ENCODE measurements at places on chromosomes 11 and 22. TPM values are rescaled to one million over a fixed set of nuclear protein-coding genes. Genes with fewer than 3 reads are reported as not detected.

CATSPER1 gene
- total RNA-seq: not detected

TRIM48 gene
- total RNA-seq: not detected

SLC22A25 gene
- total RNA-seq: not detected

C11orf65 gene
- 0.95 TPM for total RNA-seq

OR51I1 gene
- not detected for total RNA-seq

SLCO2B1 gene
- total RNA-seq: not detected

C11orf87 gene
- total RNA-seq: not detected

BRD1 gene
- total RNA-seq: 86.4 TPM

ZNF214 gene
- total RNA-seq: not detected

GRCh38 chr22:50733521-50734342 lies 4.3 kb upstream of the ACR start:
- no peak overlapping the region for H3K27ac ChIP-seq
- DNase-seq: no peak
- H3K36me3 ChIP-seq: no peaks in the 10 kb centered on the region
- no peak overlapping the region for H3K4me3 ChIP-seq

DNA sequence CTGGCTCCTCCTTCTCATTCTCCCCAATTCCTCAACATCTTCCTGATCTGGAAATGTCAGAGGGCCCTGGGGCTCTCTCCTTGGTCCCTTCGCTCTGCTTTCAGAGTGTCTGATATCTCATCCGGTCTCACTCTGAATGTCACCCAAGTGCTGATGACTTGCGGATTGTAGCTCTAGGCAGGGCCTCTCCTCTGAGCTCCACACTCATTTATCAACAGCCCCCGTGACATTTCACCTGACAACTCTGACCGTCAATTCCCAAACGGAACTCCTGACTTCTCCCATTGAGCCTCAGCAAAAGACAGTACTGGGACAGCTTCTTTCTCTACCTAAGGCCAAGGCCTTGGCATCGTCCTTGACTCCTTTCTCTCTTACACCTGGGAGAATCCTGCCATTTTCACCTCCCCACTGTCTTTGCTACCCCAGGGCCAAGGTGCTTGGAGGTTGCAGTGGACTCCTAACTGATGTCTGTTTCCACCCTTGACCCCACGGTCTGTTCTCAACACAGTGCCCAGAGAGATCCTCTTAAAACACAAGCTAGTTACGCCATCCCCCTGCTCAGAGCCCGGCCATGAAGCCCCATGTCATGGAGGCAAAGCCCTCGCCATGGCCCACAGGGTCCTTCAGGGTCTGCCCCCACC lies 57.5 kb upstream of the THY1 start:
- no peaks in the 10 kb centered on the region for H3K36me3 ChIP-seq
- no peak for DNase-seq
- H3K4me1 ChIP-seq: peaks cover 4% of the 10 kb centered on the region
- no peak overlapping the region for H3K4me3 ChIP-seq

DNA sequence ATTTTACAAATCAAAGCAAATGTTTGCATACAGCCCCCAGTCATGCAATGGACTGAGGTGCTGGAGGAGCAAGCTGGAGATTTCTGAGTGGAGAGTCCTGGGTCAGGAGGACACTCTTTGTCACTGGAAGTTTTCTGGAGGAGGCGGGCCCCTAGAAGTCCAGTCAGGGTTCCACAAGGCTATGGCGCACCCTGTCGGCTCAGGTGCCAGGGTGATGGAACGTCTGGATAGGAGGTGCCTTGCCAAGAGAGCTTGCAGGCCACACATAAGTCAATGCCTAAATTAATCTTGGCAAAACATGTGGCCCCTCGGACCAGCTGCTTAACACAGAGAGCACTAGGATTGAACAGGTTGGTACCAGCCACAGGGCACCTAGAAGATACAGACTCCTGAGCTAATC lies 174.7 kb upstream of the CADM1 start:
- H3K27me3 ChIP-seq: peaks cover 12% of the 10 kb centered on the region
- DNase-seq: no peak
- no peak overlapping the region for H3K27ac ChIP-seq
- H3K36me3 ChIP-seq: no peaks in the 10 kb centered on the region
- no peaks in the 10 kb centered on the region for H3K4me1 ChIP-seq

DNA sequence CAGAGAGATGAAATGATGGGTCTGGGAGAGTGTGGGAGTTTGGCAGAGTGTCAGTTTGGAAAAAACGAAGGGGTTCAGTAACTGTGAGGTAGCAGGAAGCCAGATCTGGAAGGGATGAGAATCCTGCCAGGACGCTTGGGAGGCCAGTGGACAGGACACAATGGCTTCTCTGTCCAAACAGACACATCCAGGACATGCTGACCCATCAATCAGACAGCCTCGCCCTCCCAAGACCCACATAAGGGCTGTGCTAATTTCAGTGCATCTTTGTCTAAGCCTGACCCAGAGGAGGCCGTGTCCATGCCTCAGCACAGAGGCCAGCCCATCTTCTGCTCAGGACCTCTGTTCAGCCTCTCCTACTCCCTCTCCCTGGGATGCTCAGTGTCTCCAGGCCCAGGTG lies 576.5 kb upstream of the B3GAT1 start:
- H3K4me1 ChIP-seq: no peaks in the 10 kb centered on the region
- no peaks in the 10 kb centered on the region for H3K36me3 ChIP-seq
- H3K27me3 ChIP-seq: no peaks in the 10 kb centered on the region
- no peak for DNase-seq

GRCh38 chr11:127307700-127308099 lies 307.1 kb upstream of the KIRREL3 start:
- H3K4me1 ChIP-seq: no peaks in the 10 kb centered on the region
- no peak overlapping the region for H3K27ac ChIP-seq
- no peaks in the 10 kb centered on the region for H3K36me3 ChIP-seq
- H3K4me3 ChIP-seq: no peak overlapping the region

DNA sequence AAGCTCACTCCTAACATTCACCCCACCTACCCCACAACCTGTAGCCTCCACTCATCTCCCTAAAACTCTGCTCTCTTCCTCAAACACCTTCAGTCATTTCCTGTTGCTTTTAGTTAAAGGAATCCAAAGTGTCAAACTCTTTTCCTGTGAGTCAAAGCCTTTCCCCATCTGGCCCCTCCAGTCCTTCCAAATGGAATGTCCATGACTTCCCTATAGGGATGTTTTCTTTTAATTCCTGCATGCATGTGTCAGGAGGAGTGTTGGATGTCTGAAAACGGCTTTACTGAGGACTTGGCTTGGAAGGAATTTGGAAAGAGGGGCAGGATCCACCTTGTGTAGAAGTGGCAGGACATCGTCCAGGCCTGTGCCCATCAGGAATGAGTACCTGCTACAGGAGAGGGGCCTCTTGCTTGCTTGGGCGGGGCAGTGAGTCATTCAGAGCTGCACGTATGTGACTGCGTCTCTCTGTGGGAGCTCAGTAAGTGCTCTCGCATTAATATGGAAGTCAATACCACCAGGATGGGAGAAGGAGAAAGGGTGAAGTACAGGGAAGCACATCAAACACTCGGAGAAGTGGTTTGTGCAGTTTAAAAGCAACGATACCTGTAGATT lies 491.9 kb downstream of the OPCML start:
- no peak overlapping the region for H3K4me3 ChIP-seq
- no peaks in the 10 kb centered on the region for H3K4me1 ChIP-seq
- no peak overlapping the region for H3K27ac ChIP-seq
- H3K36me3 ChIP-seq: no peaks in the 10 kb centered on the region

GRCh38 chr22:50531546-50531961 lies 1.7 kb upstream of the TYMP start:
- H3K4me1 ChIP-seq: peaks cover 56% of the 10 kb centered on the region
- peak; percentile 57 for DNase-seq
- peak overlapping the region; percentile 91 for H3K4me3 ChIP-seq
- no peaks in the 10 kb centered on the region for H3K27me3 ChIP-seq
- no peaks in the 10 kb centered on the region for H3K36me3 ChIP-seq

- H3K4me1 ChIP-seq: peaks cover 27% of the 10 kb centered on the region
- no peak for DNase-seq
- peak overlapping the region; percentile 92 for H3K4me3 ChIP-seq
Observed at GRCh38 chr22:29768052-29768693, 1.0 kb downstream of the UQCR10 start.

- no peaks in the 10 kb centered on the region for H3K27me3 ChIP-seq
- no peak overlapping the region for H3K27ac ChIP-seq
- H3K4me1 ChIP-seq: no peaks in the 10 kb centered on the region
- H3K36me3 ChIP-seq: no peaks in the 10 kb centered on the region
- no peak overlapping the region for H3K4me3 ChIP-seq
Observed at GRCh38 chr11:75939992-75940391, 125.0 kb downstream of the UVRAG start.

- H3K4me1 ChIP-seq: no peaks in the 10 kb centered on the region
- no peaks in the 10 kb centered on the region for H3K36me3 ChIP-seq
- H3K27ac ChIP-seq: no peak overlapping the region
- no peak for DNase-seq
- H3K4me3 ChIP-seq: no peak overlapping the region
- no peaks in the 10 kb centered on the region for H3K27me3 ChIP-seq
Observed at GRCh38 chr11:62004473-62004872, 37.0 kb upstream of the FTH1 start.

DNA sequence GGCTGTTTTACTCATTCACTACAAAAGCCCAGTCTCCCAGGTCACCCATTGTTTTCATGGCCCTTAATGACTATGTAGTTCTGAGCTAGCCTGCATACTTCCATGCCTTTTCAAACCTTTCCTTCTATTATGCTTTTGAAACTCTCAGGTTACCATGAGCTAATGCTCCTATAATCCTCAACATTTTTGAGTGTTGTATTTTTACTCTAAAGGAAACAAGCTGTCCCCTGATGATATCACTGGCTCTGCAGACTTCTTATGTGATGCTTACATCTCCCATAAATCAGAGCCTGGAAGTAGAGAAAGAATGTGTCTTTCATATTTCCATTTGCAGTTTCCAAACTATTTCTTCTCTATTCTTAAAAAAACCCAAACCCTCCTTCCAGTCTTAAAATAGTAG lies 159.0 kb upstream of the RAG2 start:
- H3K36me3 ChIP-seq: no peaks in the 10 kb centered on the region
- no peaks in the 10 kb centered on the region for H3K27me3 ChIP-seq
- no peak overlapping the region for H3K4me3 ChIP-seq
- H3K4me1 ChIP-seq: no peaks in the 10 kb centered on the region
- no peak for DNase-seq

DNA sequence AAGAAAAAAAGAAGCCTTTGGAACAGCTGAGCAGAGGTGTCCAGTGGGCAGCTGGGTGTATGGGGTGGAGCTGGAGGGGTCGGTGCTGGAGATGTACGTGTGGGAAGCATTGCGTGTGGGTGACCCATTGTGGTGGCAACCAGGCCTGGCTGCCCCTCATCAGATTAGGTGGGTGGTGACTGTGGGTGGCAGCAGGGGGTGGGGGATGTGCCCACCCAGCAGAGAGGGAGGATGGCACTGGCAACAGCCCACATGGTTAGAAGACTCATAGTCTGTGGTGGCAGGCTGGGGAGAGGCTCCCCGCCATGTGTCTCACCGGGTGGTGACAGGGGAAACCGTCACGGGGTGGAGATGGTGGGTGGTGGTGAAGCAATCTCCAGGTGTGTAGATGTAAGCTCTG lies 27.6 kb downstream of the TP53I11 start:
- H3K27ac ChIP-seq: no peak overlapping the region
- DNase-seq: no peak
- H3K36me3 ChIP-seq: peaks cover 9% of the 10 kb centered on the region
- no peak overlapping the region for H3K4me3 ChIP-seq
- H3K4me1 ChIP-seq: peaks cover 3% of the 10 kb centered on the region

DNA sequence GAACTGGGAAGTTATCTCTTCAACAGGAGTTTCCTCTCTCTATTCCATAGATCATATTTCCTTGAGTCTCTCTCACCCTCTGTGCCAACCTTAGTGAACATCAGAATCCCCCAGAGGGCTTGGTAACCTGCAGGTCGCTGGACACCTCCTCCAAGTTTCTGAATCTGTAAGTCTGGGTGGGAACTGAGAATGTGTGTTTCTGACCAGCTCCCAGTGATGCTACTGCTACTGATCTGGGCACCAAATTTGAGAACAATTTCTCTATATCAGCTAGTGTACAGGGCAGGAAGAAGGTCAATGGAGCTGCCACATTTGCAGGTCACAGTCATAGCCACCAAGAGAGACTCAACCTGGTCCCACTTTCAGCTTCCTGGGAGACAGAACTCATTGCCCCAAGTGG lies 62.9 kb downstream of the RCN1 start:
- no peaks in the 10 kb centered on the region for H3K36me3 ChIP-seq
- H3K4me1 ChIP-seq: peaks cover 5% of the 10 kb centered on the region
- no peak for DNase-seq
- H3K27me3 ChIP-seq: no peaks in the 10 kb centered on the region
- no peak overlapping the region for H3K27ac ChIP-seq
- H3K4me3 ChIP-seq: no peak overlapping the region

GRCh38 chr11:74683279-74683871 lies 47.9 kb downstream of the CHRDL2 start:
- H3K36me3 ChIP-seq: no peaks in the 10 kb centered on the region

GRCh38 chr11:110716361-110716760 lies 4.1 kb upstream of the ARHGAP20 start:
- no peak overlapping the region for H3K4me3 ChIP-seq
- DNase-seq: no peak

DNA sequence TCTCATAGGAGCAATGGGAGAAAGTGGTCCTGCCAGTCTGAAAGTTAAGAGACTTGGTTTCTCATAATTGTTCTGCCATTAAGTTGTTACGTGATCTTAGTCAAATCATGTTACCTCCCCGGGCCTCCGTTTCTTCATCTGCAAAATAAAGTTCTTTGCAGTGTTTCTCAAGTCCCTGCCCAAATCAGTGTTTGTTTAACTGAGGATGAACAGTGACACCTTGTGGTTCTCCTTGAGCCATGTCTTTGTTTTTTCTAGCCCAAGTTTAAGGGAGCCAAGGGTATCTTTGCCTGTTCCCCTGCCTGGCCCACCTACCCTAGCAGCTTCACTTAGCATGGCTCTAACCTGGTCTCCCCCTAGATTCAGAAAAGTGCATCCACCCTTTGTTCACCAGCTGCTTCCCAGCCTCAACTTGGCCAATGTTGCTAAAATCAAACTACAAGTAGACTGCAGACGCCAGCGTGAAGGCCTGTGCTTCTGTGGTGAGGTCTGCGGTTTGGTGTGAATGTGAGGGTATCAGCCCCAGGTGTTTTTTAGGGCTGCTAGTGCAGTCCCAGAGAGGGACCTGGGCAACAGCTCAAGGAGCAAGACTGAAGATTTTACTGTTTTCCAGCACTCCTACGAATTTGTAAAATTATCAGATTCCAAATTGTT lies 35.5 kb downstream of the FZD4 start:
- H3K36me3 ChIP-seq: no peaks in the 10 kb centered on the region
- no peak overlapping the region for H3K27ac ChIP-seq
- H3K27me3 ChIP-seq: no peaks in the 10 kb centered on the region
- H3K4me1 ChIP-seq: peaks cover 2% of the 10 kb centered on the region
- no peak for DNase-seq

GRCh38 chr11:68214173-68215086 lies 1.3 kb upstream of the KMT5B start:
- peaks cover 18% of the 10 kb centered on the region for H3K4me1 ChIP-seq
- DNase-seq: no peak
- peak overlapping the region; percentile 61 for H3K27ac ChIP-seq

GRCh38 chr22:28772633-28773460 lies at the start of gene CCDC117:
Gene CCDC117, plus strand, starts transcription at chr22:28772695. Its CDS starts 155 bp downstream, at chr22:28772850.
- peaks cover 17% of the 10 kb centered on the region for H3K36me3 ChIP-seq
- peak within 1 kb of the TSS; percentile 31 for H3K27ac ChIP-seq
- H3K4me1 ChIP-seq: peaks cover 41% of the 10 kb centered on the region
- H3K4me3 ChIP-seq: peak within 1 kb of the TSS; percentile 76
- H3K27me3 ChIP-seq: no peaks in the 10 kb centered on the region
- DNase-seq: peak; percentile 90
